ENCODE measurements at places on chromosomes 7 and 10.

- DNase-seq, result no peak
Measured at GRCh38 chr7:56099653-56100052, 6.6 kb downstream of the CHCHD2 start.

DNA sequence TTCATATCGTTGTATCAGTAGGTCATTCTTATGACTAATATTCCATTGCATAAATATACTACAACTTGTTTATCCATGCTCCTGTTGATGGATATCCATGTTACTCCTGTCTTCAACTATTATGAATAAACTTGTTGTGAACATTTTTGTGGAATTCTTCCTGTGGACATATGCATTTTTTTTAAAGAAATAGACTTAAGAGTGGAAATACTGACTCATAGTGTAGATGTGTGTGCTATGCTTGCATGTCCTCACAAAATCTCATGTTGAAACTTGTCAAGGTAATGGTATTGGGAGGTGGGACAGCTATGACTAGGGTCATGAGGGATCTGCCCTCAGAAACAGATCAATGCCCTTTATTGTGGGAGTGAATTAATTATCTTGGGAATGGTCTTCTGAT is 240.5 kb upstream of the PRSS58 start:
- no peak for DNase-seq

DNA sequence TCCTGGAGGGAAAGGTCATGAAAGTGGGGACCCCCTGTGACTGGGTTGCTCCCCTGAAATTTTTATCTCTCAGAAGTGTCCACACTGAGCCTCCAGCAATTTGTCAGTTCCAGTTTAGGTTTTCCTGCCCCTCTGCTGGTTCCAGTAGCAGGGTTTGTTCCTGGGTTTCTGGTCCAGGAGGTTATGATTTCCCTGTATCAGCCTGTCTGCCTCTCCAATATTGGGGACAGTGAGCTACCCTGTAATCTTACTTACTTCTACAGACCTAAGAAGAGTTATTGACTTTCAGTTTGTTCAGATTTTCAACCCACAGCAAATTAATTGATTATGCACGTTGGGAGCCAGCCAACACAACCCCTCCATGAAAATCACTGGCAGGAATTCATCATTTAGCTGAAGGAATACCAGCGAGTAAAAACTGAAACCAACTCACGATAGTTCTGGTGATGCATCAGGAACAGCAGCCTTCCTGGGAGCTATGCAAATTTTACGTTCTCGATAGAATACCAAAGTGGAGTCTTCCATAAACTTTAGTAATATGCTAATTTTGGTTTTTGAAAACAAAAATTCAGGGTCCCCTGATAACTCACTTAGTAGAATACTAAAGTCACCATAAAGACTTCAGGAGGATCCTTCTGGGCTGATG is 31.3 kb upstream of the IL15RA start:
- no peak for DNase-seq

DNA sequence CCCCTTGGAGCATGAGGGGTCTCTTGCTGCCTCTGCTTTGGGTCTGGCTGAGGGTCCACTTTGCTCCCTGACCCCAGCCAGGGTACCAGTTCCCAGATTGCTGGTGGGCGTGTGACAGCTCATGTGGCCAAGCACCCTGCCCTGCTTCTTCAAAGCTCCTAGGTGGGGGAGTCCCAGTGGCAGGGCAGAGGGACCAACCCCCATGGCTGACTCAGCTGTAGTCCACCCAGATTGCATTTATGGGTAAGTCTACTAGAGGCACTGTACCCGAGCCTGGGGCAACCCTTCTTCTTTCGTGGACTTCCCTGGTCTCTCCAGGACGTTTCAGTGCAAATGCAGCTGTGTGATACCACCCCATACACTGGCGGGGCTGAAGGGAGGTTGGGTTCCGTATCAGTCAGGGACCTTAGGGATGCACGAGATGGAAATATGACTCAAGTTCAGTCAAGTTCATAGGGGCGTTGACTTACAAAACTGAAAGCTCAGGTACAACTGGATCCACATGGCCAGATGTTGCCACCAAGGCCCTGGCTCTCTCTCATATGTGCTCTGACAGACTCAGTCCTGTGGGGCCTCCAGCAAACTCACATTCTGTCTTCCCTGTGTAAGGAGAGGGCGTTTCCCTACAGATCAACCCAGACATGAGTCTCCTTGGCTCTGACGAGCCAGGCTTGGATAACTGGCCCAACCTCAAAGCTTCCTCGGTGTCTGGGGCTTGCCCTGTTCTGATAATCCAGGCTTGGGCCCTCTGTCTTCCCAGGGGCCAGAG is 13.6 kb downstream of the PTPRE start:
- no peak for DNase-seq

- no peak for DNase-seq
Measured at GRCh38 chr7:2032030-2032875, 200.5 kb downstream of the MAD1L1 start.

DNA sequence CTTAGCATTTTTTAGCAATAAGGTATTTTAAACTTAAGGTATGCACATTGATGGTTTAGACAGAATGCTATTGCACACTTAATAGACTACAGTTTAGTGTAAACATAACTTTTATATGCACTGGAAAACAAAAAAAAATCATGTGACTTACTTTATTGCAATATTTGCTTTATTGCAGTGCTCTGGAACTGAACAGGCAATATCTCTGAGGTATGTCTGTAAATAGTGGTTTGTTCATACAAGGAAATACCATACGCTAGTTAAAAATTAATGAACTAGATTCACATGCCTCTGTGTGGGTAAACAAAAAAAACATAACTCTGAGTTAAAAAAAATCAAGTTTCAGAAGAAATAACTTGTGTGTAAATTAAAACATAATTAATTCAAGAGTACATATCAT is 479.0 kb upstream of the MKI67 start:
- no peak for DNase-seq

DNA sequence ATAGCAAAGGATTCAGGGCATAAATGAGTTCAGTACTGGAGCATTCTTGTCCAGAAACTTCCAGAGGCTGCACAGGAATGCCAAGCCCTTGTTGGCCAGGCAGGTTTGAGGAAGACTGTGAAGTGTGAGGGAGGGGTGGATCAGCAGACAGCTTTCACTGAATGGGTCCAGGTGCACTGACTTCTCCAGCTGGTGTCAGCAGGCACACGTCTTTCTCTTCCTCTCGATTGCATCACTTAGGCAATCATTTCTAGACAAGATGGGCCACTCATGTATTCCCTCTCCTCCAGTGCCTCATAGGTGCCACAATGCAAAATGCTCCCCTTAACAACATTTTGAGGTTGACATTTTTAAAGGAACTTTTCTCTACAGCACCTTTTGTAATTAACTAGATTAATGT is 15.6 kb upstream of the PLEKHS1 start:
- no peak for DNase-seq

DNA sequence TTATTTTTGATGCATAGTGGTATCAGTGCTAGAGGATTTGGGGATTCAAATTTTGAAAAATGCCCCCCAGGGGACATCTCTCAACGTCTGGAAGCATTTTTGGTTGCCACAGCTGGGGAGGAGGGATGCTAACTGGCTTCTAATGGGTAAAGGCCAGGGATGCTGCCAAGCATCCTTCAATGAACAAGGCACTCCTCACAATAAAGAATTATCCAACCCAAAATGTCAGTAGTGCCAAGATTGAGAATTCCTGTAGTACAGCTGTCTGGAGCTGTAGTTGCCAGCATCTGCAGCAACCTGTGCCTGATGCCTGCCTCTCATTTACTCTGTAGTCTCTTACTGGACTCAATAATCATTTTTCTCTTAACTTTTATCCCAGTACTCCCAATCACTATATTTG is 53.5 kb downstream of the SEPTIN7 start:
- no peak for DNase-seq

- no peak for DNase-seq
Measured at GRCh38 chr10:71984809-71985388, 20.7 kb downstream of the CHST3 start.
